ENCODE measurements at places on chromosomes 7 and 10.

GRCh38 chr10:34736976-34737771, 77.9 kb downstream of the PARD3 start:
- DNase-seq = no peak

DNA sequence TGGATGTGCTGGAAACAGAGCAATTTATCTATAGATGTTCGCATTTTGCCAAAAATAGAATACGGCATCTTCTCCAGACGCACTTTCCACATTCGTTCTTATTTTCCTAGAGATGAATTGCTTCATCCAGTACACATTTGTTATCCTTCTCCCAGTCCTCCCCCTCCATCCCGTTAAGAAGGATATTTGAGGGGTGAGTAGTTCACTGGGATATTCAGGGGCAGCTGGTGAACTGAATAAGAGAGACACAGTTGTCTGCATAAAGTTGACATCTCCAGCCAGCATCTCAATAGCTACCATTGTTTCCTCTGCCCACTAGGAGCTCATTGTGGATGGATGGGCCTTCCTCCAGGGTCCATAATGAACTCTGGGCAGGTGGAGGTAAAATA, 456.8 kb upstream of the NRP1 start:
- no peak for DNase-seq

- no peak for DNase-seq
These were observed 8.5 kb downstream of the HNRNPA2B1 start for GRCh38 chr7:26191974-26192479.

DNA sequence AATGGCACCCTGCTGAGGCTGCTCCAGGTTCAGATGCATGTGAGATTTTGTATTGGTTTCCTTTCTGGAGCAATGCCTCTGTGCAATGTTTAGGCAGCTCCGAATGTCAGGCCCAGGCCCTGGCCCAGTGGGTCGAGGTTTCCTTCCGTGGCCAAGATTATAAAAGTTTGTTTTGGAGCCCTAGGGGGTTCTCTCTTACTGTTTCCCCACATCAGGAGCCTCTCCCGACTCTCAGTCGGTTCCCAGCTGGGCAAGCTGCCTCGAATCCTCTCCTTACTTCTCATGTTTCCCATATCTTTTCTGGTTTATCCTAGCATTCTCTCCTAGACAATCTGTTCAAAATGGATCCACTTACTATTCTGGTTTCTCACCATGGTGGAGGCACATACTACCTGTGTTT, 11.0 kb downstream of the TMEM140 start:
- no peak for DNase-seq

- DNase-seq = no peak
These were observed 13.3 kb upstream of the PIP4K2A start for GRCh38 chr10:22727663-22728062.

DNA sequence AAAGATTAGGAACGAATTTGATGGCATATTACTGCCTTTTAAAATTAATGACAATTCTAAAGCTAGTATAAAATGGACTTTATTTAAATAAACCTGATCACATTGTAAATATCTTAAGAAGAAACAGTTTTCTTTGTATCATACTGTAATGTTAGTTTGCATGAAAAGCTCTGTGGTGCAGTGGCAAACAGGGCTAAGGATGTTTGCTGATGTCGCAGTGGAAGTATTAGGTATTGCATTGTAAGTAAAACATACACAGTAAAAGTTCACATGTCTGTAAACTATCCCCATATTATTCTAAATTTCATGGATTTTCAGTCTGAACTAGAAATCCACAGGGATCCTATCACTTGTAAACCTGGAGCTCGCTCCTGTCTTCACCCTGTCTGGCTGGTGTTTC, 252.6 kb upstream of the ZNF32 start:
- DNase-seq = no peak

DNA sequence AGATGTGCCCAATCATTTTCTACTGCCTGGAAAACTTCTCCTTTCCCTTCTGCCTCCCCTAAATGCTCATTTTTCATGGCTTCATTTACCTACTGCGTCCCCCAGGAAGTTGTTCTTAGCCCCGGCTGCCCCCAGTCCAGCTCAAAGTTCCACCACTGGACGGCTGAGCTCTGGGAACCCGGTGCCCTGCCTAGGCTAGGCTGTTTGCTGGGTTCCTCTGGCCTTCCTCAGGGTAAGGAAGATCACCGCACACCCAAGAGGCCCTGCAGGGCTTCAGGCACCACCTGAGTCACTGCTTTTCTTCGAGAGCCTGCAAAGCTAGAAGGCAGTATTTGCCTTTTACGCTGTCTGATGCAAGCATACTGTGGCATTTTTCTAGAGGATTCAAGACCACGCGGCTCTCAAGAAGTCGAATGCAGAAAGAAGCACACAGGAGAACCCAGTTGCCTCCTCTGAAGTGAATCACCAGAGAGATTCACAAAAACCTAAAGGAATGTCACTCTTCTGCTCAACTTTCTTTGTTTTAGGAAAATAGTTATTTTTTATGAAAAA, 46.7 kb upstream of the ZMIZ1 start:
- DNase-seq = no peak

DNA sequence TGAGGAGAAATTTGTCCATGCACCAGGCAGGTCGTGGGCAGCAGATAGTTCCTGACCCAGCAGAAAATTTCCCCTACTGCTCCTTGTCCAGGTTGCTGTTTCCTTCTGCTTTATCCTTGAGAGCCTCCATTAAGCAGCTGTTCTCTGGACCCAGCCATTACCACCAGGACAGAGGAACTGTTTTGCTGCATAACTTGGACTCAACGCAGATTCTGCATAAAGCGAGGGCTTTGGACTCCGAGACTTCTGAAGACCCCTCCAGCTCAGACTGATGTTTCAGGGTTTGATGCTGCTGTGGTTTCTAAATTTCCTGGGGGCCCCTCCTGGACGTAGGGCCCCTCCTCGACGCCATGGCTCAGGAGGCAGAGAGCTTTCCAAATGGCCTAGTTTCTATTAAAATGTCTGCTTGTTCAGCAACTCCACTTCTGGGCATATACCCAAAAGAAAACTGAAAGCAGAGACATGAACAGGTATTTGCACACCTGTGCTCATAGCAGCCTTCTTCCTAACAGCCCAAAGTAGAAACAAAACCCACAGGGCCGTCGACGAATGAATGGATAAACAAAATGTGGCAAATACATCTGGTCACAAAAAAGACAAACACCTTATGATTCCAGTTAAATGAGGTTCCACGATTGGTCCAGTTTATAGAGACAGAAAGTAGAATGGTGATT, 28.3 kb upstream of the LMTK2 start:
- DNase-seq = no peak

- no peak for DNase-seq
These were observed 310.9 kb downstream of the CTNNA3 start for GRCh38 chr10:67385089-67385488.

GRCh38 chr7:120460949-120461348, 188.0 kb downstream of the KCND2 start:
- DNase-seq = no peak

DNA sequence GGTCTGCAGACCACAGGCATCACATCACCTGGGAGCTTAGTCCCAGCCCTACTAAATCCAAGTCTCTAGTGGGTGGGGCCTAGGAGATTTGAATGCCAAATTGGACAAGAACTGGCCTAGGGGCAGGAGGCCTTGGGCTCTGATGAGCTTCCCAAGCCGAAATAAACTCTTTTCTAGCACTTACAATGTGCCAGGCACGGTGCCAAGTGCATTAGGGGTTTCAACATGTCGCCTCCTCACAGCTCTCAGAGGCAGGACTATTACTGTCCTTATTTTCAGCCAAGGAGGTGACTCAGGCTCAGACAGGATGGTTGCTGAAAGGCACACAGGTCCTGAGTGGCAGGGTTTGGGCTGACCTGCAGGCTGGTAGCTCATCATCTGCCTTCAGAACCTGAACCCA, 9.2 kb upstream of the CPA1 start:
- DNase-seq = no peak

GRCh38 chr7:155745737-155746136, 66.5 kb downstream of the SHH start:
- no peak for DNase-seq

DNA sequence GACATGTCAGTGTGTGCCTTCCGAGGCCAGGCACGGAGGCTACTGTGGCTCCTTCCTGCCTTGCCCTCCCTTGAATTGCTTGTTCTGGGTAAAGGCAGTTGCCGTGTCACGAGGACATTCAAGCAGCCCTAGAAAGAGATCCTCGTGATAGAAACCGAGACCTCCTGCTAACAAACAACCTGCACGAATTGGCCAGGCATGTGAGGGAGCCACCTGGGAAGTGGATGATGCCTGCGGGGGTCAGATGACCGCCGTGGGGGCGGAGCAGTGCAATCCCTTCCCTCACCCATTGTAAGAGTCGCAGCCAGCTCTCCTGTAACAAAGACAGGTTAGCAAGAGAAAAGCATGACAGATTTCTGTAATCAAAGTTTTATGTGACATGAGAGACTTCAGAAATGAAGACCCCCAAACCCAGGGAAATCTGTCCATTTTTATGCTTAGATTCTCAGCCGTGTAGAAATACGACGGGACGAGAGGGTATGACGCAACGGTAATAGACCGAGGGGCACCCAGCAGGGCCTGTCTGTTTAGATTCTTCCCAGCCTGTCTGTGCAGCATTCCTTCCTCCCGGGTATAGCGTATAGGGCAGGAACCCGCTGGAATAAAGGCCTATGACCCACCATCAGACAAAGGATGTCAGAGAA, 241.7 kb downstream of the GATA3 start:
- no peak for DNase-seq

GRCh38 chr10:93821051-93821772, 63.5 kb downstream of the LGI1 start:
- DNase-seq = no peak

- DNase-seq = no peak
These were observed 368.9 kb downstream of the FRMD4A start for GRCh38 chr10:13961853-13962252.

DNA sequence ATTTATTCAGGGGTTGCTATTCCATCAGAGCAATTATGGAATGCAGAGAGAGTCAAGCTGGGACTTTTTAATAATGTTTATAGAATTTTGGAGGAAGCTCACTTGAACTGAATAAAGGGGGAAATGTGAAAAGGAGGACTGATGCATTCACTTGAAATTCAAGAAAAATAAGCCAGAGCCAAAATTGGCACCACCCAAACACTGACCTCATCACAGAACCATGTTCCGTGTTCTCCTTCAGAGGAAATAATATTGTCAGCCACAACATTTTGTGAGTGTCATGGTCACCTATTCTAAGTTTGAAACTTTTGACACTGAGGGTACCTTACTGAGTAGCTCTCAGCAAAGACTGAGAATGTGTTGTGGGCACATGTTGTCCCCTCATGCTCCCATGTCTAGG, 207.0 kb downstream of the ANK3 start:
- no peak for DNase-seq

GRCh38 chr7:83366629-83367028, 203.9 kb upstream of the PCLO start:
- no peak for DNase-seq

DNA sequence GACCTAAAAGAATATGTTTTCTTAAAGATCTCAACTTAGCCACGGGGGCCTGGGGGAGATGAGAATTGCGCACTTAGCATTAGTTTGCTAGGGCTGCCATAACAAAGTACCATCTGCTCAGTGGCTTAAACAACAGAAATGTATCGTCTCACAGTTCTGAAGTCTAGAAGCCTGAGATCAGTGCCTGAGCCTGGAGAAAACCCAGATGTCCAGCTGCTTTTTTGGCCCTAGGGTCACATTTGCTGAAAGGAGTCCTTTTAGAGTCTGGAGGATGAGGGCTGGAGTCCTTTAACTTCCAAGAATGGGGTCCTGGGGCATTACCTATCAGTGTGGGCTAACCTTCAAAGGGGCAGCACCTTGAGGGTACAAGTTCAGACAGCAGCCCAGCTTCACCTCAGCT, 48.2 kb downstream of the SMURF1 start:
- no peak for DNase-seq

GRCh38 chr10:70690589-70690988, 18.3 kb downstream of the ADAMTS14 start:
- no peak for DNase-seq

GRCh38 chr10:88138319-88138848, 275.0 kb downstream of the PTEN start:
- no peak for DNase-seq

DNA sequence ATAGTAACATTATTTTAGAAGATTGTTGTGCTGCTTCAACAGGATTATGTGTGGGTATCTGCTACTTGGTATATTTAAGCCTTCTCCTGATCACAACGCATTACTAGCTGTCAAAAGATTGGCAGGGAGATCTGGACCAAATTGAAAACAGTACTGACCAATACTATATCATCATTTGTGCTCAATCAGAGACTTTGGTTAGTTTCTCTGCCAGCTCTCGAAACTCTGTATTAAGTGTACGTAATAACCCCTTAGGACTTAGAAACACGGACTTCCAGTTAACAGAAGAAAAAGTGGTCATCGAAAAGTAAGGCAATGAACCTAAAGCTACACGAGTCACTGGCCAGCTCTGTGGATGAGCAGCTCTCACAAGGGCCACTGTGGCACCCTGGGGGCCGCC, 146.0 kb downstream of the EVX1 start:
- DNase-seq = no peak

DNA sequence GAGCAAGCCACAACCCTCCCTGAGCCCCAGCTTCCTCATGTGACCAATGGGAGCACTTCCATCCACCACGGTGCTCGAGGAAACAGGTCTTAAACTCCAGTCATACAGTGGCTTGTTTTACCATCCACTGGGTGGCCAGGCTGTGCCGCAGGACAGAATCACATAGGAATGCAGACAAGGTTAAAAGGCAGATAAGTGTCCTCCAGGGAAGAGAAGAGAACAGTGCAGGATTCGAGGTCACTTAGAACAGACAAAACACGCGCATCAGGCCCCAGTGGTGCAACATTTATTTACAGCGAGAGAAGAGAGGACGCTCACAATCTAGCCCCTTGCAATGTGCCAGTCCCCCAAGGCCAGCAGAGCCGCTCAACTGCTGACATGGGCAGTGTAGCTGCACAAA, 92.8 kb downstream of the TMEM130 start:
- DNase-seq = no peak

GRCh38 chr10:31961277-31962074, 32.8 kb upstream of the ARHGAP12 start:
- DNase-seq = no peak

DNA sequence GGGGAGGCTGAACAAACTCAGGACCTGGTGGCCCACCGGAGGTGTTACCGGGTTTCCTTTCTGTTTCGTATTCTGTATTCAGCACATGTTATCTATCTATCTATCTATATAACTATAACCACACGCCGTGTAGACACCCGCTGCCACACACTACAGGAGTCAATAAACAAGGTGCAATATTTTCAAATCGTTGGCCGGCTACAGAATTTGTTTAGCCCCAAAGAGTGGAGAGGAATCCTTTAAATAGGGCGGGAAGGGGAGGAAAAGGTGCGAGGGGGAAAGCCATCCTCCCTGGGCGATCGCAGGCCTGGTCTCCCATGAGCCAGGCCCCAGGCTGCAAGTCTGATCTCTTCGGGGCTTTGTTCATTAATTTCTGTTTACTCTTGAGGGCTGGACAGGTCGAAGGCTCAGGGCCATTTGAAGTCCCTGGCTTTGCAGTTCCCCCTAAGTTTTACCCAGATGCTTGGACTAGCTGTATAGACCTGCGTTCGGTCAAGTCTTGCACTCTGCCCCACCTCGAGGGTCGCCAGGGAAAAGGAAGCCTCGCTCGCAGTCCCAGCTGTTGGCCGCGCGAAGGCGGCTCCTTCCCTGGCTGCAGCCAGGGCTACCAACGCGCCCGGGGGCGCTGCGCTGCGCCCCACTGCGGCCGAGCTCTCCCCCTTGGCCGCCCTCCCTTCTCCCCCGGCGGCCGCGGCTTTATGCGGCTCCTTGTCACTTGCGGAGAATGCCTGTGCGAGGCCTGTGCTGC, 3.8 kb downstream of the NKX2-3 start:
- DNase-seq = no peak

Data from stimulated activated CD8-positive, alpha-beta memory T cell treated with anti-CD3 and anti-CD28 coated beads, Interleukin-7, amount 100 ng/mL, for 1 hour (primary cell).